ENCODE measurements at places on chromosomes 12 and 14.

GRCh38 chr14:41022932-41023331 is 583.7 kb upstream of the LRFN5 start:
- no peak for DNase-seq

GRCh38 chr12:14138495-14138894 is 157.1 kb upstream of the GRIN2B start:
- DNase-seq = no peak

GRCh38 chr12:114774699-114775098 is 90.7 kb upstream of the TBX3 start:
- no peak for DNase-seq

- DNase-seq = no peak
Measured at GRCh38 chr12:21614506-21614905, 9.9 kb upstream of the GYS2 start.

DNA sequence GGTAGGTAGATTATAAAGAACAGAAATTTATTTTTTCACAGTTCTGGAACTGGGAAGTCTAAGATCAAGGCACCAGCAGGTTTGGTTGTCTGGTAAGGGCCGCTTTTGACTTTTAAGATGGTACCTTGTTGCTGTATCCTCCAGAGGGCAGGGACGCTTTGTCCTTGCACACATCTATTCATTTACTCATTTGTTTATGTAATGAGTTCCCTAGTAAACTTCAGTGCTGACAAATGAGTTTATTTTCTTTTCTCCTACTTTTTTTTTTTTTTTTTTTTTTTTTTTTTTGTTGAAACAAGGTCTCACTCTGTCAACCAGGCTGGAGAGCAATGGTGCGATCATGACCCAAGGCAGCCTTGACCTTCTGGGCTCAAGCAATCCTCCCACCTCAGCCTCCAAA is 195.7 kb downstream of the FBXL14 start:
- DNase-seq = no peak

GRCh38 chr12:19273482-19274330 is 144.2 kb downstream of the PLEKHA5 start:
- no peak for DNase-seq

GRCh38 chr12:19192710-19193109 is 63.2 kb downstream of the PLEKHA5 start:
- no peak for DNase-seq

DNA sequence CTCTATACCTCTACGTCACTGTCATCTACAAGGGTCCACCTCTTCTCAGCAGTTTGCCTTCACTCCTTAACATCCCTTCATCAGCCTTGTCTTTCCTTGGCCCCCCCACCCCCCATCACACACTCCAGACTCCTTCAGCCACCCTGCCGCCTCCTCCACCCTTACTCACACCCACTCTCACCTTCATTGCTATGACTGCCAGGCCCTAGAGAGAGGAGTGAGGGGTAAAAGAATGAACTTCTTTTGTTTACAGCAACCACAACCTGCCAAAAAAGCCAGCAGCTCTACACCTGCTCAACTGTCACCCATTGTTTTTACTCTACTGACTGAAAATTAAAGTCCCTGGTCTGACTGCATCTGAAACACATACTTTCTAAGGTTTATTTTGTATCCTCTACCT is 112.8 kb downstream of the DUSP6 start:
- no peak for DNase-seq

DNA sequence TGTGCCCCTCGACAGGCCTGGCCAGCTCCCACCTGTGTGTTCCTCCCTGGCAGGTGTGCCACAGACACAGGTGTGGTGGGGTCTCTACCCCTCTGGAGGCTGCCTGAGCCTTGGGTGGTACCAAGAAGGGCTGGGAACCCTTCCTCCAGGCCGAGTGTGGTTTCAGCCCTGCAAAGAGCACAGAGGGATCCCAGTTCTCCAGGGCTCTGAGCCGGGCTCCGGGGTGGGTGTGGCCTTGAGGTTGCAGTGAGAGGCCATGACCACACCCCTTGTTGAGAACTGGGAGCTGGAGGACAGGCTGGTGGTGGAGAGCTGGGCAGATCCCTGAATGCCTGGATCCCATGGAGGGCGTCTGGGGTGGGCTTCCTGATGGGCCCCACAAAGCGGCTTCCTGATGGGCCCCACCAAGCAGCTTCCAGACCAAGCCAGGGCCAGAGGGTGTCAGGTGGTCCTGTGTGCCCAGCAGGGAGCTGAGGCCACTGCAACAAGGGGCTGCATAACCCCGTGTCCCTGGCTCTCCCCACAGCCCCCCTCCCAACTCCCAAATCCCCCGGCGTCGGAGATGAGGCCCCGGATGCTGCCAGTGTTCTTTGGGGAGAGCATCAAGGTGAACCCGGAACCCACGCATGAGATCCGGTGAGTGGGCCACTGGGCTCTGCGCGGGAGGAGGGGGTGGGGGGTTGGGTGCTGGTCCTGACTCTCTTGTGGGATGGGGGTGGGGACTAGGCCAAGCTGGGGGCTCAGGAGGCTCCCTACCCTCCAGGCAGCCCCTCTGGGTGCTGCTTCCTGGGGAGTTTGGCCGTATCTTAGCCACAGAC is 16.6 kb downstream of the RFLNA start:
- no peak for DNase-seq

All from C1 segment of cervical spinal cord (tissue), 14 donors.